ENCODE measurements at places on chromosomes 7 and 10.

- DNase-seq, result no peak
Measured at GRCh38 chr7:14635955-14636354, 266.6 kb downstream of the DGKB start.

DNA sequence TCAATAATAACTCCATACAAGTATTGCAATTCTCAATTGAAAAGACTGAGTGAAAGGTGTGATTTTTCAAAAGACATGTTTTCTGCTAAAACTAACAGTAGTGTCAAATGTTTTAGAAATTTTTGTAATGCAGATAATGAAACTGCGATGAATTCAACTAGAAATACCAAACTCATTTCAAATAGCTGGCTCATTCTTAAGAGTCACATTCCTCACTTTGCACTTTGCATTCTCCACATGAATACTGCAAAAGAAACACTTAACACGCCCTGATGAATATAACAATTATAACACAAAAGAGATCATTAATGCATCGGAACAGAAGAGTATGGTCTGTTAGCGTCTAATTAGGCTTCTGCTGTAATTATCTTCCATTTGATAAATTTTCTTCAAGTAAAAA, 15.5 kb upstream of the TSPAN12 start:
- no peak for DNase-seq

DNA sequence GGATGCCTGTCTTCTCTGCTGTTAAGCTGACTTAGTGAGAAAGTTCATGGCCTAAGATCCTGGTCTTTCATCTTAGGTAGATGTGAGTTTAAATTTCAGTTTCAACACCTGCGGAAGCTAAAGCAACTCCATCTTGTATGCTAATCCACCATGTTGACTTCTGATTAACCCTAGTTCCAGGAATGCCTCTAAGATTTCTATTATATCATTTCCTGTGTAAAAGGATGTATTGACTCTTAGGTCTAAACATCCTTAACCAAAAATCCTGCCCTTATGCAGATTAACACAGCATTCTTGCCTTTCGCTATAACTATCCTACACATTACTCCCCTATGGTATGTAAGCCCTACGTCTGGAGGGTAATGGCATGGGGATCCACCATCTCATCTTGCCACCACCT, 94.4 kb upstream of the CCDC6 start:
- no peak for DNase-seq

DNA sequence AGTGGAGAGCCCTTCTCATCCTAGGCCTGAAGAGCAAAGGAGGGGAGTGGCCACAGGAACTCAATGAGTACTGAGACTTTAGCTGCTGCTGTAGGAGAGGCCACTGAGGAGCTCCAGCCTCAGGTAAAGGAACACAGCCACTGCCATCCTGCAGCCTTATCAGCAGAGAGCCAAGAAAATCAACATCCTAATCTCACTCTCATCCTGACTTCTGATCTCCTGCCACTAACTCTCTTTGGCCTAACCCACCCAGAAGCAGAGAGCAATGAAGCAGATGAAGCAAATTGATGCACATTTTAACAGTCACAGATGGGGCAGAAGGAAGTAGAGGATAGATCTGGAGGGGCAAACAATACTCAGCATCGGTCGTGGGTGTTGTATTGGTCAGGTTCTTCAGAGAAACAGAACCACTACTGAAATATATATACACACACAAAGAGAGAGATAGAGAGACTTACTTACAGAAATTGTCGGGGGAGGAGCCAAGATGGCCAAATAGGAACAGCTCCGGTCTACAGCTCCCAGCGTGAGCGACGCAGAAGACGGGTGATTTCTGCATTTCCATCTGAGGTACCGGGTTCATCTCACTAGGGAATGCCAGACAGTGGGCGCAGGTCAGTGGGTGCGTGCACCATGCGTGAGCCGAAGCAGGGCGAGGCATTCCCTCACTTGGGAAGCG, 297.6 kb downstream of the MTERF1 start:
- no peak for DNase-seq

DNA sequence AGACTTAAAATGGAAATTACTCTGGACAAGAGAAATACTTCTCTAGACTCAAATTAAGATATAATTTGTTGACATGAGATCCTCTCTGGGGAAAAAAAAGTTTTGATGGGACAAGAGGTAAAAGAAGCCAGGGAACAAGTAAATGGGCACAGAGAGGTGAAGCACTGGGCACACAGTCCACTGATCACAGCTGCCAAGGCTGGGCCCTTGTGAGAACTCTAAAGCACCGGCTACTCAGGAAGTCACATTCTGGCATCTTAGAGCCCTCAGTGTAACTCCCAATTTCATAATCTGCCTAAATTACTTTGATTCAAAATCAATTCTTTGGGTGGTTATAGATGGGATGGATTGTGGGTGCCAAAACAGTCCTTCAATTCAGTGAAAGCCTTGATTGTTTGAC, 123.2 kb upstream of the CACNA2D1 start:
- DNase-seq, result peak; percentile 57

Data from NCI-H1694 treated with DMSO at 0.1 percent for 48 hours (cell line).